ENCODE measurements at places on chromosomes 13 and 19.

- DNase-seq: no peak
Observed at GRCh38 chr13:43428545-43429296, 358.1 kb downstream of the ENOX1 start.

DNA sequence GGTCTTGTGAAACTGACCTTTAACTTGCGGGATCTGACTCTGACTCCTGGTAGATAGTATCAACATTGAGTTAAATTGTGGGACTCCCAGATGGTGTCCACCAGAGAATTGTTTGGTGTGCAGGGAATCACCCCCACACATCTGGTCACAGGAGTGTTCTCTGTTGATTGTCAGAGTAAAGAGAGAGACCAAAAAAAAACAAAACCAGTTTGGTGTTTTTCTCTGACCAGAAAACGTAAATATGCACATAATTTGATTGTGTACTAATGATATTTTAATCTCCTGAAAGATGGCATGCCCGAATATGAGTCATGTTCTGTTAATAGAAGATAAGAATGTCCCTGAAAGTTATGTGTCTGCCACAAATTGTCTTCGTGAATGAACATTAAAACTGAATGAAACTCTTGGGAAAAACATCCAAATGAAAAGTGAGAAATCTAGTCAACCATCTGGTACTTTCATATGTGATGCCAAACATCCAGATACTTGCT, 118.5 kb upstream of the GPC6 start:
- DNase-seq: no peak

DNA sequence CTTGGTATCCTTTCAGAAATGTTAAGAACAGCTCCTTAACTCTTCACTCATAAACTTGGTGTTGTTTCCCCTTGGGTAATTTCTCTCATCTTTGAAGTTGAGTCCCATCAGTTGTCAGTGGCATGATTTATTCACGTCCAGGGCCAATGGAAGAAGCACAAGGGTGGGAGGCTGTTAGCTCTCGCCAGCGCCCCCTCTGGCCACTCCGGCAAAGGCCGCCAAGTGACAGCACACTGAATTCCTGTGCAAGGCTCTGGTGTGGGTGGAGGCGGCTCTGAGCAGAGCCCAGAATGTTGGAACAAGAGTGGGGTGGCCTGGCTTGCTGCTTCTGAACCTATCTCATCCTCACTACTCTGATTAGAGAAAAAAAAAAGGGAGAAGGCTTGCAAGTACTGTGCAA, 13.1 kb upstream of the MEDAG start:
- no peak for DNase-seq

DNA sequence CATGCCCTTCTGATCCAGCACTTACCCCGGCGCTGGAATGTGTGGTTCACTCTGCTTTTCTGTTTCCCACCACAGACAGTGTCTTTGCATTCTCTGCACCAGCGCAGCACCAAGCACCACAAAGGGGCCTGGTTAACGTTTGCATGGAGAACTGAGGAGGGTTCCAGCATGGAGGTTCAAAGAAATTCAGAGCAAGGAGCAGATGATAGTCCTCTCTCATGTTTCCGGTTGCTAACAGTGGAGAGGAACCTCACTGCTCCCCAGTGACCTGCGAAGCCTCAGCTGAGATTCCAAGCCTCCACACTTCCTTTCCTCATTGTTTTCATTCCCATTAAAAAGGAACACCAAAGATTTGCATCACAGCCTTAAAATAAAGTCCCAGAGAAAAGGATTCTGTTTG, 99.7 kb downstream of the STARD13 start:
- DNase-seq: no peak

DNA sequence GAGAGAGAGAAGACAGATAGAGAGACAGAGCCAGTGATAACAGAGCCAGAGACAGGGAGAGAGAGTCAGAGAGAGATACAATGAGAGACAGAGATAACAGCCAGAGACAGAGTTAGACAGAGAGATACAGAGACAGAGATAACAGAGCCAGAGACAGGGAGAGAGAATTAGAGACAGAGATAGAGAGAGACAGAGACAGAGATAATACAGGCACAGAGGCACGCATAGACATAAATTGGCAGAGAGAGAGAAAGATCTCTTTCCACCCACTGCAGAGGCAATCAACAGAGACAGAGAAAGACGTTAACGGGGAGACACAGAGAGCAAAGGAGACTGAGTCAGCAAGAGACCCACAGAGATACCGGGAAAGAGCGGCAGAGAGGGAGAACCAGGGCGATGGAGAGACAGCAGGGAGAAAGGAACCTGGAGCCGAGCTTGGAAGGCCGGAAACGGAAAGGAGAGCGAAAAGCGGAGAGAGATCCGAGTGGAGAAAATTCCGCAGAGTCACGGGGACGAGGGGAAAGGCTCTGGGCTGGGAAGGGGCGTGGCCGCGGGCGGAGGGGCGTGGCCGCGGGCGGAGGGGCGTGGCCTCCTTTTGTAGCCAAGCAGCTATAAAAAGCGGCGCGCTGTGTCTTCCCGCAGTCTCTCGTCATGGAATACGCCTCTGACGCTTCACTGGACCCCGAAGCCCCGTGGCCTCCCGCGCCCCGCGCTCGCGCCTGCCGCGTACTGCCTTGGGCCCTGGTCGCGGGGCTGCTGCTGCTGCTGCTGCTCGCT, at the start of gene TNFSF9:
Gene TNFSF9 (plus strand): TSS at position 641 of the 777 bp plus-strand sequence. CDS start 11 bp downstream, at position 652.
- peak; percentile 33 for DNase-seq

DNA sequence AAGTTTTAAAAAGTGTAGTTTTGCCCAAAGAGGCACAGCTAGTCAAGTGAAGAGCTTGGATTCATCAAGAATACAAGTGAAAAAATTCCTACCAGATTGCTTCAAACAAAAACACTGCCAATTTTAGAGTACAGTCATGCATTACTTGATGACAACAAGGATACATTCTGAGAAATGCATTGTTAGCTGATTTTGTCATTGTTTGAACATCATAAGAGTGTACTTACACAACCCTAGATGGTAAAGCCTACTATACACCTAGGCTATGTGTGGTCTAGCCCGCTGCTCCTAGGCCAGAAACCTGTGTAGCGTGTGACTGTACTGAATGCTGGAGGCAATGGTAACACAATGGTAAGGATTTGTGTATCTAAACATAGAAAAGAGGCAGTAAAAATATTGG, 41.1 kb downstream of the TMTC4 start:
- DNase-seq: no peak

DNA sequence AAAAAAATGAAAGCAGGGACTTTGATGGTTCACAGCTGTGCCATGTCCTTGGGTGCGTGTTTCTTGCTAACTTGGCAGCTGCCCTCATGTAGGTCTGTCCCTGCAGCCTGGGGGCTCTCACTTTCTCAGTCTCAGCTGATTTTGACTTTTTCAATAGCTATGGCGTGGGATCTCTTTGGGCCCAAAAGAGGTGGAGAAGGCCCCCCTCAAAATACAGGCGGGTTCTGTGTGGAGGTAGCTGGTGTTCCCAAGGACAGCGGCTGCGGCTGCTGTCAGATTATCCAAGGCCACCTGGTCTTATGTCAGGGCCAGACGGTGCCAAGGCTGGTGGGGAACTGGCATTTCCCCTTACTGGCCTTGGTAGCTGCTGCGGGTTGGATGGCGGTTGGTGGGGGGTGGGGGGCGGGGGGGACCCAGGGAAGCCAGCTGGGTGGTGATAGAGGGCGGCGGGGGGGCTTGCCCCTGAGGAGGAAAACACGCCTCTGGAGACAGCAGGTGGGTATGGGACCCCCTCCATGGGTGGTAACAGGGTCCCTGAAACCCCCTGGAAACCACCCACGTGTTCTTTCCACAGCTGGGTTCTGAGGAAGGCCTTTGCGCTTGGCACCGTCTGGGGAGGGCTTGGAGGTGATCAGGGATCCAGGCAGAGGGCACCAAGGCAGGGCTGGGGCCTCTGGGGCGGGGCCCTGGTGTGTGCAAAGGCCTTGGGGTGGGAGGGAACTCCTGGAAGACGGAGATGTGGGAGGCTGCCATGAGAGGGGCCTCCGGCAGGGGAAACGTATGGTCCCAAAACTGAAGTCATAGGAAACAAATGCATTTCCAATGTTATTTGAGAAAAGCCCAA, 4.1 kb downstream of the TIMM13 start:
- DNase-seq: no peak

GRCh38 chr19:50686310-50687032, 33.1 kb downstream of the SHANK1 start:
- DNase-seq: no peak

- no peak for DNase-seq
Observed at GRCh38 chr13:32031815-32032370, 319 bp downstream of the FRY start.

GRCh38 chr13:36098080-36098479, 33.1 kb downstream of the DCLK1 start:
- no peak for DNase-seq

GRCh38 chr13:35724446-35724845, 248.0 kb upstream of the MAB21L1 start:
- no peak for DNase-seq

DNA sequence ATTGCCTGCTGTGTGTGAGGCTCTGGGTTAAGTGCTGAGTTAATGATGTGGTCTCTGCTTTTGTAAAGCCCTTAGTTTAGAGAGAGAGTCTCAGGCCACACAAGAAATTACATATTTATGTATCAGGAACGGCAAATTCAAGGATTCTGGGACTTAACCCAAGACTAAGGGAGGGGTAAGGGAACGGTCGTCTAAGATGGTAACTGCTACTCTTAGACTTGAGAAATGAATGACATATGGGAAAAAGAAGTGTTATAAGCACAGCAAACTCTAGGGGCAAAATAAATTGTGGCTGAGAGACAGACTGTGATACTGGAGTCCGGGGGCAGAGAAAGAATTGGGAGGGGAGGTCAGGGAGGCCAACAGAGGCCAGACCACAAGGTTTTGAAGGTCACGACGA, 10.2 kb downstream of the VSIG10L start:
- no peak for DNase-seq

- no peak for DNase-seq
Observed at GRCh38 chr19:16002406-16003384, 53.9 kb downstream of the OR10H4 start.

DNA sequence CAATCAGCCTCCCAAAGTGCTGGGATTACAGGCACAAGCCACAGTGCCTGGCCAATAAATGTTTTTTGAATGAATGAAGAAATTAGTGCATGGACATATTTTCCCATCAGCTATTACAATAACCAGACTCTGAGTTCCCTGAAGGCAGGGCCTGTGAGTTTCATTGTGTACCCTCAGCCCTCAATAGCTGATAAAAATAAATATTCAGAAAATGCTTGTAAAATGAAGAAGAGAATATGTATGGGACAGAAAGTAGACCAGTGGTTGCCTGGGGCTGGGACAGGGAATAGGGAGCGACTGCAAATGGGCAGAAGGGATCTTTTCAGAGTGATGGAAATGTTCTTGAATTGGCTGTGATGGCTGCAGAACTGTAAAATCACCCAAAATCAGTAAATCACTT, 28.8 kb downstream of the NUMBL start:
- no peak for DNase-seq

GRCh38 chr13:79442221-79442620, 36.2 kb upstream of the RBM26 start:
- DNase-seq: no peak

DNA sequence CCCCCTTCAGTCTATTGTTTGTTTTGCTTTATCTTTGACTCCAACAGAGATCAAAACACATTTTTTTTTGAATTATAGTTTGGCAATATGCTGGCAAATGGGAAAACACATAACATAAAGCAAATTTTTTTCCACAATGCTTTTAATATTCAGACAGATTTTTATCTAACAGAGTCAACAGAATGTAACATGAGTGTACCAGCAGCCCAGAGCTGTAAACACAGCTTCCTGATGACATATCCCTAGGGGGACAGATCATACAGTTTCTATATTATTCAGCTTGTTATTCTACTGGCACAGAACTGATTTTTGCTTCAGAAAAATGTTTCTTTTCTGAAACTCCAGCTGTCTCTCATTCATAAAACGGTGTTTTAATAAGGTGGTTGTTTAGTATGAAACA, 168.8 kb downstream of the OLFM4 start:
- no peak for DNase-seq

DNA sequence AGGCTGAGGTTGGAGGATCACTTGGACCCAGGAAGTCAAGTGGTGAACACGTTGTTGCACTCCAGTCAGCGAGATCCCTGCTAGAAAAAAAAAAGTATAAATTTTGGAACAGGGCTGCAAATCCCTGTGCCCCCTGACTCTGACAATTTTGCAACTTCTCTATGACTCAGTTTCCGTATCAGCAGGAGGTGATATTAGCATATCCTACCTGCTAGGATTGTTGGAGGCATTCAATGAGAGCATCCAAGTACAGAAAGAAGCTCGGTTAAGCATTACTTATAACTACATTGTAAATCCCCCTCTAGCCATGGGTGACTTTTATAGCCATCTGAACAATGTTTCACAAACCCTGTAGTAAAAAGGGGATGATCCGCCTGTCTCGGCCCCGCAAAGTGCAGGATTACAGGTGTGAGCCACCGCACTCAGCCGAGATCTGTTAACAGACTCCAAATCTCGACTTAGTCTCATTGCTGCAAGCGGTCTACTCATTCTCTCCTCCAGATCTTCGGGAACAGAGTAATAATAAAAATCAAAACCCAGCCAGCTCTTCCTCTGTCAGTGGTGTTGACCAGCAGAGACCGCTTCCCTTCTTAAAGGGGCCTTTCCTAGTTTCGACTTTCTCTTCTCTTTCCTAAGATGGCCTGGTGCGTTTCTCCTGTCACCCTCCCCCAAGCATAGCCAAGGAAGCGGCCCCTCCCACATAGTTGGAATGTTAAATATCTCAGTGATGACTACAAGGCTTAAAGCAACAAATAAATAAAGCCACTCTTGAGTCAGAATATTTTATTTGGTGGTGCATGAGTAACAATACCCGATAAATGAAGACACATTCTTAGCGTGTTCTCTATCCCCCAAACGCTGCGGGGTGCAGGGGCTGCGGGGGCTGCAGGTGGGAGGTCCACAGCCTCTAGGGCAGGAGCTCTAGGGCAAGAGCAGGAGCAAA, 10.3 kb upstream of the BICRA start:
- no peak for DNase-seq

DNA sequence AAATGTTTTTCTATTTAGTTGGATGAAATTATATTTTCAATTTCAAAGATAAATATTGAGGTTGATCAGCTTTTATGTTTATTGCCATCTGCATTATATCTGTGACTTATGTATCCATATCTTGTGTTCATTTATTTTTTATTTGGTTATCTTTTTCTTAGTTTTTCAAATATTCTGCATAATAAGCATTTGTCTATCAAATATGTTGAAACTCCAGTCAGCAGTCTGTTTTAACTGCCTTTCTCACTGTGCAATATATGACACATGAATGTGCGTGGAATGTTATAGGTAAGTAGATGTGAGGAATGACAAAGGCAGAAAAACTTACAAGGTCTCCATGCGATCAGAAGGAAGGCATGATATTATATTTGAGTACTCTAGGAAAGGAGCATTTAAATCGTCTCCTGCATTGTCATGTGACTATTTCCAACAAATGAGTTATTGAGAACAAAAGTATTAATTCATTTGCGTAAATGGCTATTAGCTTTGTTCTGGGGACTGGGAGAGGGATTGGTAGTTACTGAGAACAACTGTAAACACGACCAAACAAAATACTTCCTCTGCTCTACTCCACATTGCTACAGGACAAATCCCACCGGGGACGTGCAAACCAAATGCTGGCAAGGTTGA, 318.1 kb downstream of the GPC5 start:
- DNase-seq: no peak

- DNase-seq: no peak
Observed at GRCh38 chr19:30806311-30806710, 434.1 kb downstream of the ZNF536 start.

GRCh38 chr19:50994129-50994528, 7.3 kb downstream of the KLK8 start:
- no peak for DNase-seq

Measured in NCI-H2081 (cell line).